ENCODE measurements at places on chromosomes 6 and 20.

DNA sequence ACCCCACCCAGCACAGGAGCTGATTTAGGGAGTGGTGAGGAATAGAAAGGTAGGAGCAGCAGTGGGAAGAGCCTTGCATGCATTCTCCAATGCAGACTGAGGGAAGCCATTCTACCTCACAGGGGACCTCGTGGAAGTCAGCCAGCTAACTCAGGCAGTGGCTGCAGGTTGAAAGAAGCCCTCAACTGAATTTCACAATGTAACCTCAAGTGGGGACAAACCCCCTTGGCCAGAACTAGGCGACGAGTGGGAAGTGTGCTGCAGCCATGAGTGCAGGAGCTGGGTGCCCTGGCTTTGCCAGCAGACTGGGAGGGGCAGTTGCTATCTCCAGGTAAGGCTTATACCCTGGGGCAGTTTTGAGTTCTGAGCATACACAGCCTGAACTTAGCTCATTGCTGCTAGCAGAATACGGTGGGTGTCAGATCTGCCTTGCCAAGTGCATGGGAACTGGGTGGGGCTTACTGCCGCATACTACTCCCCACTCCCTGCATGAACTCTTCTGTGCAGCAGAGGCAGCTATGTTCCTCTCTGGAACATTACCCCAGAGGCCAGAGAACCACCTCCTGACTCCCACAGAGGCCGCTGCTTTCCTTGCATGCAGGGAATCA lies 126.5 kb downstream of the CDK19 start:
- DNase-seq = no peak

DNA sequence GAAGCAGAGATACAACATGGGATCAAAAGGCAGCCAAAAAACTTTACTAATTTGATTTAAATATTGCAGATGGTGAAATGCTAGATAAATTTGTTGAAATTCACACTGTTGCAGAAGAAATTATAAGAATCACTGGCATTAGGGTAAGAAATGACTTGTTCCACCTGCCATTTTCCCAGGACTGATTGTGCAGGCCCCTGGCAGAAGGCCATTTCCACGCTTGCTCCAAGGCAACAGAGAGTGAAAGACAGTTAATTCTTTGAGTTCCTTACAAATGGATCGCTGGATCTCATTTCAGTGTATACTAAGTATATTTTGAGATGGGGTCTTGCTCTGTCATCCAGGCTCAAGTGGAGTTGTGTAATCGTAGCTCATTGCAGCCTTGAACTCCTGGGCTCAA lies 67.0 kb upstream of the TMEM181 start:
- no peak for DNase-seq

DNA sequence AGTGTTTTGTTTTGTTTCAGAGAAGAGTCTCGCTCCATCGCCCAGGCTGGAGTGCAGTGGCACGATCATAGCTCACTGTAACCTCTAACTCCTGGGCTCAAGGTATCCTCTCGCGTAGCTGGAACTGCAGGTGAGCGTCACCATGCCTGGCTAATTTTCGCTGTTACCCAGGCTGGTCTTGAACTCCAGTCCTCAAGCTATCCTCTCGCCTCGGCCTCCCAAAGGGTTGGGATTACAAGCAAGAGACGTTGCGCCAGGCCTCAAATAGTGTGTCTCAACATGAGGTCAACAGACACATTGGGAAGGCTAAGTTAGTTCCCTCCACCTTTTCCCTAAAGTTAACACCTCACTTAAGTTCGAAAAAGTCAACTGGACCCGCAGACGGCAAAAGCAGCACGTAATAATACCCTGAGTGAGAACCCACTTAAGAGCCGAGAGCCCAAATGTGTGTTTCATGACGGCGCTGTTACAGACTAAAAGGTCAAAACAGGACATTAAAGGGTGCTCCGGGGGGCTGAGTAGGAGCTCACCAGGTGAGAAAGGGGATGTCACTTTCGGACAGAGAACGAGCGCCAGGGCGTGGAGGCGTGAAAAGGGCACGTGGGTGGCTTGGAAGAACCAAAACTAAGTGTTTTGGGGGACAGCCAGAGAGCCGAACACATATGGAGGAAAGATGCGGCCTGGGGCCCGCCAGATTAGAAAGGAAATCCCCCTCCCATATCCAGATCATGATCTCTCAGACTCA lies 499 bp downstream of the TTI1 start:
- DNase-seq = no peak

GRCh38 chr6:33609528-33609927 lies 11.6 kb upstream of the ITPR3 start:
- no peak for DNase-seq

GRCh38 chr6:112257178-112257855 lies 3.0 kb upstream of the LAMA4 start:
- no peak for DNase-seq

DNA sequence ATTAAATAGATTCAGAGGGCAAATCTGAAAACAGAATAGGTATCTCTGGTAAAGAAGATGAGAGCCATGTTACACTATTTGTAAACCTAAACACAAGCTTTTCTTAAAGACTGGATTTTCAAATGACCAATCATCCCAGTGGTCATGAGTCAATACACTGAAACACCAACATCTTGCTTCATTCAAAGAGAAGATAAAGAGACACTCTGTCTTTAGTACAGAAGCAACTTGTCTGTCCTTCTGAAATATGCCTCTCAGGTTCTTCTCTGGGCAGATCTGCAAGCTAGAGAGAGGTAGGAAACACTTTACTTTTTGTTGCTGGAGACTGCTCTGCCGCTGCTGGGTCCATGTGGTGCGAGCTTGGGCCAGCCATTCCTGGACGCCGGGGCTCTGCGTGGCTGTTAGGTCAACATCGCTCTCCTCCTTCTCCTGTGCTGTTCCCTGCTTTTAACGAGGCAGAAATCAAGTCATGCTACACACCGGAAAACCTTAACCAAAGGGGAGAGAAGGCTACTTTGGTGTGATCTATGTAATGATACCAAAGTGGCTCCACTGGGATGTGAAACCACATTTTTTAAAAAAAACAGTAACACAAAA lies 368.2 kb downstream of the SYNE1 start:
- no peak for DNase-seq

GRCh38 chr6:136608991-136609390 lies 58.8 kb upstream of the MAP7 start:
- no peak for DNase-seq

GRCh38 chr6:12420626-12421025 lies 130.5 kb downstream of the EDN1 start:
- DNase-seq = no peak

Measured in occipital lobe (tissue), 3 donors.